ENCODE measurements at places on chromosomes 5 and 9.

GRCh38 chr5:91443761-91444467 lies 60.8 kb upstream of the ARRDC3 start:
- no peak for DNase-seq

DNA sequence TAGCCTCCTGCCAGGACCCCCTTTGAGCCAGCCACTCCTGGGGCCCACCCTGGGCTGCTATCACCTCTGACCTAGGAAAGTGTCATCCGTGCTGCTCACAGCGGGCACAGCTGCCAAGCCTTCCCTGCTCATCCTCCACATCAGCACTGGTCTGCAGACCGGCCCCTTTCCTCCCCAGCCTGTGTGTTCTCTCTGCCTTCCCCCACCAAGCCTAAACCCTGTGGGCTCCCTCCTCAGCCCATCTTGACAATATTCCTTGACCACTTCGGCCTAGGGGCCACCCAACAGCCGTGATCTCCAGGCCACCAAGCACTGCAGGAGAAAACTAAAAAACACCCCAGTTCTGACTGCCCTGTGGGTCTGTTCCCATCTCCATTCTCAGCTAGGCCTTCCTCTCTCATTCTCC lies 135.1 kb downstream of the DAB2IP start:
- no peak for DNase-seq

DNA sequence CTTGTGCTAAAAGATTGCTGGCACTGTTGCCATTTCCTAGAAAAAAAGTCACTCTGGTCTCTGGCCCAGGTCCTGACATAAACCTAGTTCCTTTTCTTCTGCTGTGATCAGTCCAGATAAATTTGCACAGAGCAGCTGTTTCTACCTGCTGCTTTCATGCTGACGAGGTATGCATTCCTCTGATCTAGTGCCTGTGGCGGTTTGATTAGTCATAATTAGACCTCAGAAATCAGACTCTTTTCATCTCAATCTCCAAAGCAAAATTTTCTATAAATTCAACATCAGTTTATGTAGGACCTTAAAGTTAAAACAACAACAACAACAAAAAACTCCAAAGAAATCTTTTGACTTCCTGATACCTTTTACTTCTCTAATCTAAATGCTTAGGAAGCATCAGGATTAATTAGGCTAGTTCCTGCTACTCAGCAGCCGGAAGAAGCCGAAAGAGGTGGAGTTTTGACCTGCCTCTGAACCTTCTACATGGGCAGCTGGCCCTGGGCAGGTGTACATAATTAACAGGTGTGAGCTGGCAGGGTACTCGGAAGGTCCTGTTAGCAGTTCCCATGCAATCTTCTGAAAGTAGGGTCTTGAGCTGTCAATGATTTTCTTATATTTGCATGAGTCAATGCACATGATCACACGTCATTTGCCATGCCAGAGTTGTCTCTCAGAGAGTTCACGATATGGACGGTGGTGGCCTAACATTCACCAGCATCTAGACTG lies 83.3 kb upstream of the CCDC112 start:
- DNase-seq = no peak

- DNase-seq = no peak
Measured at GRCh38 chr5:116557669-116558271, 16.9 kb downstream of the SEMA6A start.

GRCh38 chr5:136814619-136815378 lies 449.5 kb upstream of the TRPC7 start:
- DNase-seq = no peak

DNA sequence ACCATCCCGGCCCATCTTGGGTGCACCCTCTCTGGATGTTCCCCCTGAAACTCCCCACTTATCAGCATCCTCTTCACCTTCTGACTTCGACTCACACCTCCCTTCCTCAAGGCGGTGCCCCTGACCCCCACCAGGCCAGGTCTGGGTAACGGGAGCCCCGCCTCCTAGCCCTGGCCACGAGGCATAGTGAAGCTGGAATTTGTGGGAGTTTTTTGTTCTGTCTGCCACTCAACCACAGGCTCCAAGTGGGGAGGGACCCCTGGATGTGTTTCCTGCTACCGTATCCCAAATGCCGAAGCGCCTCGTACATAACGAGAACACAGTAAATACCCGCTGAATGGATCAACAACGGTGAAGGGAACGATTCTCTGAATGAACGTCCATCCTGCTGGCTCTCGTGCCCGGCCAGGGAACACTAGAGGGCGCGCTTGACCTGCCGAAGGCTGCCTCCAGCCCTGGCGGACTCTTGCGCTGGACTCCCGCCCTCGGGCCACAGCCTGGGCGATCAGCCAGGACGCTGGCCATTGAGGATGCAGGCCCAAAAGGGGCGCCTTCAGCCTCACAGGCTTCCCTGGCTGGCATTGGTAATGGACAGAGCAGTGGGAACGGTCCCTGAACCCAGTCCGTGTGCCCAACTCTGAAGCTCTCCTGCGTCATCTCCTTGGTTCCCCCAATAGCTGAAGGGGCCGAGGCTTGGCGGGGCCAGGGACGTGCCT lies 47.3 kb upstream of the PHYKPL start:
- DNase-seq = peak; percentile 22

GRCh38 chr5:35365758-35366157 lies 135.5 kb upstream of the PRLR start:
- no peak for DNase-seq
